Activated T-helper 1 cell treated with anti-CD3 and anti-CD28 coated beads, Interleukin-12 subunit alpha, Interleukin-12 subunit beta, Interleukin-2, Interleukin-4 antibody, amounts not matched to agents 30 ng/mL and 10 ng/mL and 1 ng/mL, durations not matched to agents 14 hours and 24 hours and 36 hours (primary cell): ENCODE measurements at places on chromosomes 4 and X. TPM values are rescaled to one million over a fixed set of nuclear protein-coding genes. Genes with fewer than 3 reads are reported as not detected.
A peak's percentile ranks its signal among the peaks of the same experiment; 100 is the strongest.

- no peak for DNase-seq
Observed at GRCh38 chr4:71206763-71207162, 132.1 kb upstream of the SLC4A4 start.

- no peak for DNase-seq
Observed at GRCh38 chr4:78512357-78512920, 39.1 kb upstream of the ANXA3 start.

GRCh38 chr4:166252487-166253402 is 379.7 kb downstream of the TLL1 start:
- DNase-seq, result no peak

DNA sequence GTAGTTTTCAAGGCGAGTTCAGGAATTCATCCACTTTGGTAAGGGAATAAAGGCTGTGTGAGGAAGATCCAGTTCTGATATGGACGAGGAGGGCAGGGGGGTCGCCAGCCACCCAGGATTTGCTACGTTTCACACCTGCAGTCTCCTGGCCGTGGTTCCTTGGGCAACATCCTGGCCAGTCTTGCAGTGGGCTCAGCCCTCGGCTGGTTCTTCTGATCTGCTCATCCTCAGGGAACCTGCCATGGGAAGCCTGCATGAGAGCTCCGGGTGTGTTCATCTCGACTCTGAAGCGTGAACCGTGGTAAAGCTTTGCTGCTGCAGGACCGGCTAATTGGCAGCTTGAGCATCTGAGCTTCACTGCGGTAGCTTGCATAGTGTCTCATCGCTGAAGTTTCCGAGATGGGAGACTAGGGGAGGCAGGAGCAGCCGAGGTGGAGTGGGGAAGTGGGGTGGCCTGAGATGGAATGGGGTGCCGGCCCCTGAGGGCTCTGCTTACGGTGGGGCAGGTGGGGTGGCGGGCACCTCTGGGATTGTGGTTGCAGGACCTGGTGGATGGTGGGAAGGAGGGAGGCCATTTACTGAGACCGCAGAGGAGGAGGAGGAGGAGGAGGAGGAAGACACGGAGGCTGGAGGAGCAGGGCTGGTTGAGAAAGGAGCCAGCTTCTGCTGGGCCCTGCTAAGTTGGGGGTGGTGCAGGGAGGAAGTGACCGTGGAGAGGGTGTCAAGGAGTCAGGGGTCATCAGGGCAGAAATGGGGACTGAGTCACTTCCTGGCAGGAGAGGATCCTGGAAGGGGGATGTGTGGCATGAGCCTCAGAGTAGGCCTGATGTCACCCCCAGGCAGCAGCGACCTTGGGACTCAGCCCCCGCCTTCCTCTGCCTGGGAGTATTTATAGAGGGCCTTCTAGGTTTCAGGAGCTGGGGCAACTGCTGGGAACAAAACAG is 213.1 kb upstream of the PSAPL1 start:
- no peak for DNase-seq

The TMSB15B gene
- total RNA-seq, result 8.6 and 8.9 TPM in 2 replicates

The ZNF81 gene
- 5.9 and 9.2 TPM in 2 replicates for total RNA-seq

The SPANXC gene
- total RNA-seq, result not detected in 2 replicates

GRCh38 chr4:163167333-163167626 is 590 bp upstream of the NAF1 start:
- no peak for DNase-seq

- DNase-seq, result no peak
Observed at GRCh38 chr4:119099227-119099810, 36.3 kb upstream of the MYOZ2 start.

- no peak for DNase-seq
Observed at GRCh38 chrX:67613996-67614395, 70.2 kb downstream of the AR start.

GRCh38 chr4:152536545-152537182 is 772 bp upstream of the FBXW7 start:
- DNase-seq, result peak; percentile 69

The TEX11 gene
- total RNA-seq, result 0.12 TPM in 1 of 2 replicates, not detected in the other
